Astrocyte of the cerebellum (primary cell): ENCODE measurements at places on chromosomes 7 and 10.

DNA sequence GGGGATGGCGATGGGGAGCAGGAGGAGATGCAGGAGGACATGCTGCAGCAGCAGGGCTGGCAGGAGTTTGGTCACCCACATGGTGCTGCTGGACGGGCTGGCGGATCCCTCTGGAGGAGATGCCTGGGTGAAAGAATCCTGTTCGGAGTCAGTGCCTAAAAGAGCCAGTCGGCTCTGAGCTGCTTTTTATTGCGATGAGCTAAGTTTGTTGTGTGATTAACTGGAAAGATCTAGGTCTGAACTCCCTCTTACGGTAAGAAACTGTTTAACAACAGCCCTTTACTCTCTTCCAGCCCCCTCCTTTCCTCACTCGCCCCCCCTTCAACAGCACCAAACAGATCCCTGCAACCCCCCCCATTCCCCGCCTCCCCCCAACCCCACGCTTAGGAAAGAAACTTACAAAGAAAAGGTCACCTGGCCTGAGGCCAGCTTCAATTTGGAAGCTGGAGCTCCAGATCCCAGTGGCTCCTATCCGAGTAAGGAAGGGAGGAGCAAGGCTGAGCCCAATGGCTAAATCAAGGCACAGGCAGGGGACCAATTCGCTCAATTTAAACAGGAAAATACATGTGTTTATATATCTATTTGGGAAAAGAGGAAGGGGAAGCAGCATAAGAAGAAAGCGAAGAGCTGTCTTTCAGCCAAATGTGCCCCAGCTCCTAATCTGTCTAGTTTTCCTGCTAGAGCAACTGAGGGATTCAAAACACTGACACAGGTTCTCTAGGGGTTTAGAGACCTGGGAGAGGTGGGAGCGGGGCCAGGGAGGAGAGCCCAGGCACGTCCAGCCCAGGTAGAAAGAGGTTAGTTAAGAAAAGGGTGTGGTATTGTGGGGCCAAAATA, at the start of gene HGF:
TSS of gene HGF (minus strand) at position 157 of the 837 bp plus-strand sequence. CDS start at position 81, 76 bp downstream.
- DNase-seq: no peak

DNA sequence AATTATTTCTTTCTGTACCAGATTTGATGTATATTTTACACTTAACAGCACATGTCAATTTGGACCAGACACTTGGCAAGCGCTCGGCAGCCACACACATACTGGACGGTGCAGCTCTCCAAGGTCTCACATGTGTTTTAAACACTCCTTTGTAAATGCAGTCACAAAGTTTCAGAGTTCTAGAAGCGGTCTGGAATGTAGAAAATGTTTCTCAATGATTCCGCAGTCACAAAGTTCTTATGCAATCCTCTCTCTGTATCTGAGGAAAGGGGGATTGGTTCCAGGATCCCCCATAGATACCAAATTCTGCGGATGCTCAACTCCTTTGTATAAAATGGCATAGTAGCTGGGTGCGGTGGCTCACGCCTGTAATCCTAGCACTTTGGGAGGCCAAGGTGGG, 253.0 kb upstream of the GRB10 start:
- no peak for DNase-seq

DNA sequence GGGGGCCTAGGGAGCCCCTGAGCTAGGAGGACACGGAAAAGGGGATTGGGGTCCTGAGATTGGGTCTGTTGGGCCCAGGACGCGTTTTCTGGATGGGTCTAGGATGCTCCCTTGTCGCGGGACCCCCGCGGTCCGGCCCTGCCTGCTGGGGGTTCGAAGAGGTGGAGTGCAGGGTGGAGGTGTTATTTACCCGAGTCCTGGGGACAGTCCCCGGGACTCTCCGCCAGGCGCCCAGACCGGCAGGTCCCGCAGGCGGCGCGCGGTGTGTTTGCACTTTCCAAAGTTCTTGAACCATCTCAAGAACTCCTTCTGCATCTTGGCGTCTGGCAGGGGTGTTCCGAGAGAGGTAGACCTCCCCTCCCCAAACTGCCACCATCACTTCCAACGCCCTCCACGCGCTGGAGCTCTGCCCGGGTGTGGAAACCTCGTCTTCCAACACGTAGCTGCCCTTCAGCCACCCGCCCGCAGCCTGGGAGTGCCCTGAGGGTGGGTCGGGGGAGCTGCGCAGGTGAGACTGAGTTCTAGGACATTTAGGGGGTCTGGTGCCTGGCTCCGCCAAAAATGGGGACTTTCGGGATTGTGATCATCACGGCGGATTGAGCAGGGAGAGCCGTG, 569 bp downstream of the CAV1 start:
- no peak for DNase-seq

DNA sequence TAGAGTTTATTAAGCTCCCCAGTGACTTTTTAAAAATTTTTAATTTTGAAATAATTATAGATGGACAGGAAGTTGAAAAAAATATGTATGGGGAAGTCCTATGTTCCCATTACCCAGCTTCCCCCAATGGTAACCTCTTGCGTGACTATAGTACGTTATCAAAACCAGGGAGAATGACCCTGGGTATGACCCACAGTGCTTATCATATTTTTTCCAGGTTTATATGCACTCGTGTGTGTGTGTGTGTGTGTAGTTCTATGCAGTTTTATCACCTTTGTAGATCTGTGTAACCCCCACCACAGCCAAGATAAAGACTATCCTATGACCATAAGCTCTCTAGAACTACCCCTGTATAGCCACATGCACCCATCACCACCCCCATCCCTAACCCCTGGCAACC, 72.8 kb downstream of the TBXAS1 start:
- DNase-seq: no peak

- DNase-seq: no peak
Observed at GRCh38 chr7:155262031-155262430, 35.6 kb upstream of the INSIG1 start.

DNA sequence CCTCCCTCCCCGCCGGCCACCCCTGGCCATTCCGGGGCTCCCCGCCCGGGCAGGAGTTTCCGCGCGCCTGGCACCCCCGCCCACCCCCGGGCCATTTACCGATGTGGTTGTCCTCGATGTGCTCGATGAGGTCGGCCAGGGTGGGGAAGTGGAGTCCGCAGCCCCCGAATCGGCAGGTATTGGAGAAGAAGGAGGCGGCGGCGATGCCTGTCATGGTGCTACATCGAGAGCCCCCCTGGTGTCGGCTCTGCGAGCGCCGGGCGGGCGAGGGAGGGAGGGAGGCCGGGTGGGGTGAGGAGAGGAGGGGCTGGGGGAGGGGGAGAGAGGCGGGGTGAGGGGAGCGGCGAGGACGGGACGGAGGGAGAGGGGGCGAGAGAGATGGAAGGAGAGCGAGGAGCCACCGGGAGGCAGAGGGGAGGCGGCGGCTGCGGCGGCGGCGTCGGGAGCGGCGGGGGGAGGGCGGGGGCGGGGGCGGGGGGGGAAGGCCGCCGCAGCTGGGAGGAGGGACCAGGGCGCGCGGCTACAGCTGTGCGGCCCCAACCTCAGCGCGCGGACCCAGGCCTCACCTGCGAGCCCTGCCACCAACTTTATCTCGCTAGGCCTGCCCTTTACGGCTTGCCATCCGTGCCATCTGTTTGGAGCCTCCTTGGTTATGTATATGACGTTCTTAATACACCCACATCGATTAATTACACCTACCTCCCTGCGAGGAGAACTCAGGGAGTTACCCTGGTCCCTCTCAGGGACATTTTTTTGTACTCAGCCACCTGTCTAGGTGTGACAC, at the start of gene JAZF1:
TSS of gene JAZF1 (minus strand) at position 432 of the 784 bp plus-strand sequence.
- DNase-seq: no peak

GRCh38 chr7:12119620-12120303, 91.3 kb upstream of the TMEM106B start:
- DNase-seq: no peak

DNA sequence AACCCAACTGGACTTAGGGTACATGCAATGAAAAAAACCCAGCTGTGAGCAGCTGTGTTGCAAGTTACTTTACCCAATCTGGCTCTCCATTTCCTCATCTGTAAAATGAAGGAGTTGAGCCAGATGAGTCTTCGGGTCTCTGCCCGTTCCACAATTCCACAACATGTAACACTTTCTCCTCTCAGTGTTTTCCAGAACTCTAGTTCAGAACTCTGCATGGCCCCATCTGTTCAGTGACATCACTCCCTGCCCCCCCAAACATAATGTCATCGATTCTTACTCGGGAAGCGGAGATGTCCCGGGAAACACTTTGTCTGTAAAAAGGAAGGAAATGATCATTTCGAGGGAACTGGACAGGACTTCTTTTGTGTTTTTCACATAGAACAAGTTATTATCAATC, 2.5 kb downstream of the SH3PXD2A start:
- DNase-seq: no peak

GRCh38 chr7:30710669-30711068, 28.4 kb upstream of the CRHR2 start:
- no peak for DNase-seq

- no peak for DNase-seq
Observed at GRCh38 chr10:47056247-47056510, 145.0 kb downstream of the PTPN20 start.

DNA sequence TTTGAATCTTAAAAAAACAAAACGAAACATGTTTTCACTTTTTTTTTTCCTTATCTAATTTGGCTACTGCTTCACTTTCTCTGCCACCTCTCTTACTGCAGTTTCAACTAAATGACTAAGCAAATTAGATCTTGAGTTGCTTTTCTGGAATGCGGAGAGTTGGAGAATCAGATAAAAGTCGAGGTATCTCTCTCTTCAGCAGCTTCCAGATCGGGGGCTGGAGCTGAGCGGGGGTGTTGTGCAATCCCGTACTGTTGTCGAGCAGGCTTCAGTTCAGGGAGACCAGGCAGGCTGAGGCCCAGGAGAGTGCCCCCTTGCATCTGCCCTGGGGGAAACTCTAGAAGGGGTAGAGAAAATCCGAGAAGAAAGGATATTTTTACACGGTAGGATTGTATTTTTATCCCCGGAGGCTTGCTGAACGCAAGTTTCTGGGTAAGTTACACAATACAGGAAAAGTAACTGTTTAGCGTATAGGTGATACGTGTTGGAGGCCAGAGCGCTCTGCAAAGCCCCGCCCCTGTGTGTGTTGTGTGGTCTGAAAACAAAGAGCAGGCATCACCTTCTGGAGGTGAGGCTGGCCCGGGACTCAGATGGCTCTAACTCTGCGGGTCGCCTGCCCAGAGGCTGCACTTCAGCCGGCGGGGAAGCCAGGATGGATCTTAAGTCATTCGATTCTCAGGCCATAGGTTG, 116.6 kb downstream of the KLF6 start:
- peak; percentile 23 for DNase-seq

DNA sequence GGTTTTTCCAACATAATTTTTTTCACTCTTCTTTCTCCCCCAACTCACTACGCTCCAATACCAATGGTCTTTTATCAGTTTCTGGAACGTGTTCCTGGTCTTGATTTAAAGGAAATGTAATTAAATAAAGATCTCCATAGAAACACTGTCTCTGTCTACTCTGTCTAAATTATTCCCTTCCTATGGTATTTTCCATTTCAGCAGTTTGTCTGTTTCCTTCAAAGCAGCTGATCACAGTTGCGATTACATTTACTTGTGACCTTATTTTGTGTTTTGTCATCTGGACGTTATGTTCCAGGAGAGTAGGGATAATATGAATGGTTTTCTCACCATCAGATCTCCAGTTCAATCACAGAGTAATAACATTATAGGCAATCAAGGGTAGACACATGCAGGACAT, 359.2 kb downstream of the NRG3 start:
- no peak for DNase-seq

GRCh38 chr10:20535897-20536881, 360.9 kb downstream of the NEBL start:
- no peak for DNase-seq

DNA sequence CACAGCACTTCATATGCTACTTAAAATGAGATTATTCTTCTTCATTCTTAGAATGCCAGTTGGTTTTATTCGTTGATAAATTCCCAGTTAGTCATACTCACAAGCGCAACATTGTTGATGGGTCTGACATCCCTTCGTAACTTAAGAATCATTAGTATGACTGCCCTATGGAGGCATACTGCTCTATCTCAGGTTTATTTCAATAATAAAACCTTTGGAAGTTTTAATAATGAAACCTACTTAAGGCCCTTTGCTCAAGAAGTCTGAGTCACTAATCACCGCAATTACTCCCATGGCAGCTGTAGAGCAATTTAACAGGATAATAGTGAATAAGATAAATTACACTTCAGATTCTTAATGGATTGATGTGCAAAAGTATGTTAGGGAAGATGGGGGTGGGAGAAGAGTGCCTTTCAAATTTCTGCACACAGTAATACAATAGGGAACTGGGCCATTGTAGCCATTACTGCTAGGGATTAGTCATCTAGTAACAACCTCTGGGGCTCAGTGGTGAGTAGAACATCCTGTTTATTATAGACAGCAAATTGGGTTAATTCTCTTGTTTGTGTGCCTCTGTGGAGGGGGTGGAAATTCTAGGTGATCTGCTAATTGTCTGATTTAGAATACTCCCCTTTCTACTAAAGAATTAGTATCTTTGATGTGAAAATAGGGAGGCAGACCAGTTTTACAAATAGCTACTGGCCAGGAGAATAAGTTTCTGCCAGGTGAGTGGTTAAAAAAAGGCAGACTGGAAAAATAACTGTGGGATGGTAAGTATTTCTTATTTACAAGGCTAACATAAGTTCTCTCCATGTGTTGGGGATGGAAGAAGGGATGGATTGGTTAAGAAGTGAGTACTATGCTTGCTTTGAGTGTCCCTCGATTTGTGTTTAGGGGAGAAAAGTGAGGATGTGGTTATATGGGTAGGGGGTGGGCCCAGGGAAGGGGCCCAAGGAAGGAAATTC, 74.5 kb upstream of the VKORC1L1 start:
- DNase-seq: peak; percentile 18

GRCh38 chr10:1229116-1229515, 172.9 kb downstream of the WDR37 start:
- DNase-seq: no peak

- no peak for DNase-seq
Observed at GRCh38 chr10:77139252-77140160, 498.1 kb downstream of the KCNMA1 start.

DNA sequence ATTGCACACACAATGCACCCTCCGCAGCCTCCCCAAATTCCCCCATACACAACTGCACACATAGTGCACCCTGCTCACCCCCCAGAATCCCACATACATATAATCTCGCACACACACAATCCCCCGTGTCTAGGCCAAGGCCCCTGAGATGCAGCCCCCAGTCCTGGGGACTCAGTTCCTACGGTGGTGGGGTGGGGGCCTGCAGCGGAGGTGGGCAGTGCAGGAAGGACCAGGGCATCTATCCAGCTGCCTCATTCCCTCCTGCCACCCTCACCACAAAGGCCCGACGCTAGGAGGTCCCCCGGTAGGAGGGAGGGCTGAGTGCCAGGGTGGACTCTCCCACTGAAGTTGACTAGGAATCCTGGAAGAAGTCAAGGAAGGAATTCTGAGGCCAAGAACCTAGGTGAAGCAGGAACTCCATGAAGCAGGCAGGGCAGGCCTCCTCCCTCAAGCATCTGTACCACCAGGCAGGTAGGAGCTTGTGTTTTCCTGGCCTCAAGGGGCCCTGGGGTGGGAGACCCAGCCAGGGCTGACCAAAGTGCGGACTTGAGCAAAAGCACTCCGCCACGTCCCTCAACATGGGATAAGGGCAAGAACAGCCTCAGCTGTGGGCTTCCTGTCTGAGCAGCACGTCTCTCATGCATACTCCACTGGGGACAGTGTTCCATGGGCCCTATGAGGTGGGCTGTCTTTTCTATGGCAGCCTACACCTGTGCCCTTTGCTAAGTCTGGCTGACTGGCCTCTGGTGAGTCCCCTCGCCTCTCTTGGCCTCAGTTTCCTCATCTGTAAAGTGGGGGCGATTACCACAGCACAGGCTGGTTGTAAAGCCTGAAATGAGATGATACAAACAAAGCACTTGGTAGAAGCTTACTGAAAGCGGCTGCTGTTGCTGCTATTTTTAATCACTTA, 145.7 kb downstream of the MAPK8 start:
- DNase-seq: no peak
